Peyer's patch (tissue), 4 donors: ENCODE measurements at places on chromosomes 12 and 14. TPM values are rescaled to one million over a fixed set of nuclear protein-coding genes. Genes with fewer than 3 reads are reported as not detected.

- H3K4me3 ChIP-seq = no peak overlapping the region
- no peaks in the 10 kb centered on the region for H3K27me3 ChIP-seq
- H3K36me3 ChIP-seq = no peaks in the 10 kb centered on the region
- DNase-seq = peak; percentile 92
Measured at GRCh38 chr12:48936379-48936979, 11.2 kb upstream of the FKBP11 start.

GRCh38 chr12:62882696-62883095 is 52.3 kb downstream of the PPM1H start:
- no peaks in the 10 kb centered on the region for H3K36me3 ChIP-seq
- no peak overlapping the region for H3K27ac ChIP-seq
- no peaks in the 10 kb centered on the region for H3K4me1 ChIP-seq
- no peak overlapping the region for H3K4me3 ChIP-seq

GRCh38 chr14:96275177-96276112 is 19.4 kb downstream of the BDKRB1 start:
- H3K36me3 ChIP-seq = no peaks in the 10 kb centered on the region
- peak overlapping the region; percentile 22 for H3K27ac ChIP-seq
- no peak overlapping the region for H3K4me3 ChIP-seq
- H3K27me3 ChIP-seq = no peaks in the 10 kb centered on the region

- peak; percentile 97 for DNase-seq
- peak overlapping the region; percentile 60 for H3K27ac ChIP-seq
- H3K36me3 ChIP-seq = no peaks in the 10 kb centered on the region
- H3K27me3 ChIP-seq = no peaks in the 10 kb centered on the region
Measured at GRCh38 chr12:132189378-132190011, 45.2 kb downstream of the NOC4L start.

DNA sequence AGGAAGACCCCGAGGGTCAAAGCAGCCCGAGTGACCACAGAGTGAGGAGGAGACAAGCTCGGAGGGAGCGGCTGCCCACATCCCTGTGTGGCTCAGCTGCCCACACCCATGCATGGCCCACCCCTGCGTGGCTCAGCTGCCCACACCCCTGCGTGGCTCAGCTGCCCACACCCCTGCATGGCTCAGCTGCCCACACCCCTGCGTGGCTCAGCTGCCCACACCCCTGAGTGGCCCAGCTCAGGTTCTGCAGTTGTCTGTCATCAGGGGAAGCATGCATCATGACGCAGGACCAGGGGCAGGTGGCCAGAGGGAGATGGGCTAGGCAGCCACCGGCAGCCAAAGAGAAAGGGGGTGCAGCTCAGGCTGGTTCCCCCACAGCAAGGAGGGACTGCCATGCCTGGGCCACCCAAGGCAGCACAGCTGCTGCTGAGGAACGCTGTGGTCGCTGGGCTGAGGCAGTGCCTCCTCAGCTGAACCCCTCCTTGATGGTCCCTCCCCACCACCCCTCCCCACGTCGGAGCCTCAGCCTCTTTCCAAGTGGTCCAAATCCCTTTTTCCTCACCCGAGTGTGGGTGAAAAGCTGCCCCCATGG is 33.3 kb upstream of the NUDT14 start:
- no peaks in the 10 kb centered on the region for H3K27me3 ChIP-seq
- DNase-seq = no peak
- no peaks in the 10 kb centered on the region for H3K4me1 ChIP-seq
- no peaks in the 10 kb centered on the region for H3K36me3 ChIP-seq

GRCh38 chr12:120234643-120235368 is 30.7 kb downstream of the PXN start:
- H3K27ac ChIP-seq = peak overlapping the region; percentile 86
- H3K36me3 ChIP-seq = no peaks in the 10 kb centered on the region
- H3K4me1 ChIP-seq = peaks cover 100% of the 10 kb centered on the region
- DNase-seq = peak; percentile 77
- H3K4me3 ChIP-seq = no peak overlapping the region

DNA sequence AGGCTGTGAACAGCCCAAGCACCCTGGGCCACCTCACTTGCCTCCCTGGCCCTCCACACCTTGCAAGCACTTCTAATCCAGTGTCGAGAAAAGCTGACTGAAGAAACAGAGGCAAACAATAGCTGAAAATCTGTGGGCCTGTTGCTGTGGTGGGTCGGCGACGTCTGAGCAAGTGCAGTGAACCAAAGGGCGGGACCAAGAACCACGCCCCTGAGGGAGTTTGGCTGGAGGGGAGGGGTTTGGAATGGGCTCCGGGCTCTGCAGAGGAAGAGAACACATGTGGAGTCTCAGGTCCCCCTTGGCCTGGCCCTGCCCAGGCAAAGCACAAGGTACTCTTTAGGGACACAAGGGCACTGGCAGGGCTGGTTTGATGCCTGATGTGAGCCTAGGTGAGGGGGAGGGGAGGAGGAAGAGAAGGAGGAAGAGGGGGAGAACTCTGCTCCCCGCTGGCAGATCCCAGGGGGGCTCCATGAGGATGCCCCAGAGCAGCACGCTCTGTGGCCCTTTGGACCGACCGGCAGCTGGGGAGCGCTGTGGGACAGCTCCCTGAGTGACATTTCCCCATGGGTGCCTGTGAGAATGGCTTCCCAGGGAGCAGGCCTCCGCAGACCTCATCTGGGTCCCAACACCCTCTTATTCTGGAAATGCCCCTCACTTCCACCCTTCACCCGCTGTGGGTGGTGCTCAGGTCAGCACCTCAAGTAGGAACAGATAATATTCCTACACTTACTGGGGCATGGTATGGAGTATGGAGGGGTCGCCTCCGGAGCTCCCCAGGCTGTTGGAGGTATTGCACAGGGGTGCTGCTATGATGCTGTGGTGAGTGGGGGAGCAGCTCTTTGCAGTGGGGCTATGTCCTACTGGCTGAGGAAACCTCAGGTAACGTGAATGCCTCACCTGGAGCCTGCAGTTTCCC is 85.5 kb downstream of the CPSF2 start:
- DNase-seq = no peak
- no peaks in the 10 kb centered on the region for H3K27me3 ChIP-seq
- H3K27ac ChIP-seq = no peak overlapping the region
- no peaks in the 10 kb centered on the region for H3K36me3 ChIP-seq
- no peaks in the 10 kb centered on the region for H3K4me1 ChIP-seq

DNA sequence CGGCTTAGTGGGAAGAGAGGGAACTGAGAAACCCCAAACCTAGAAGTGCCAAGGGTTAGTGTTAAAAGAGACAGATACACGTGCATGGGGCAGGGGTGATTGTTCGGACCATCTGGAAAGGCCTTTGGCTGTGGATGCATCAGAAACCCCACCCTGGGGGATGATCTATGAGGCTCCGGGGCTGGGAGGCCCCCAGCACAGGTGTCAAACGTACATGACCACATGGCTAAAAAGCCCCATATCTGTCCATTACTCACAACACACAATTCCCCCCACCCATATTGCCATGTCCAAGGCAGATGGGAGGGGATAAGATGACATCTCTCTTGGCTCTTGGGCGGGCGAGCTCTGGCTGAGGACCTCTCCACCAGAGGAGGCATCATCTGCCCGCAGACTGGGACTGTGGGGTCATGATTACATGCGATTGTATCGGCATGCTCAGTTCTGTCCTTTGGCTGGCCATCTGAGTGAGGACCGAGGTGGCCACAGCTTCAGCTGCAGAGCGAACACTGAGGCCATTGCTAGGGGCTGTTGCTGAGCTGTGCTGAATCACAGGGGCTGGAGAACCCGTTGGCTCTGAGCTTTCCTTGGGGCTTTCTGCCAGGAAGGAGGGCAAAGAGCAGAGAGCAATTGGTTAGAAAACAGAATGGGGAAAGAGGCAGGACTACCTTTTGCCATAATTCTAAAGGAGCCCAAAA is 9.6 kb upstream of the NPFF start:
- H3K27ac ChIP-seq = no peak overlapping the region
- DNase-seq = no peak
- no peaks in the 10 kb centered on the region for H3K4me1 ChIP-seq
- no peaks in the 10 kb centered on the region for H3K36me3 ChIP-seq
- no peaks in the 10 kb centered on the region for H3K27me3 ChIP-seq
- no peak overlapping the region for H3K4me3 ChIP-seq

DNA sequence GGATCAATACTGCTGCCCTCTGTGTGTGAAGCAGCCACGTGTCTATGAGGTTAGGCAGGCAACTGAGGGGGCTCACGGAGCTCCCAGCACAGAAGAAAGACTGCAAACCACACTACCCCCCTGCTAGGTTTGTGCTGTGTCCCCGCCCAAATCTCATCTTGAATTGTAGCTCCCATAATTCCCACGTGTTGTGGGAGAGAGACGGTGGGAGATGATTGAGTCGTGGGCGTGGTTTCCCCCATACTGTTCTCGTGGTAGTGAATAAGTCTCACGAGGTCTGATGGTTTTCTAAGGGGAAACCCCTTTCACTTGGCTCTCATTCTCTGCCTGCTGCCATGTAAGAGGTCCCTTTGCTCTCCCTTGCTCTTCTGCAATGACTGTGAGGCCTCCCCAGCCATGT is 68.6 kb downstream of the ACTN1 start:
- no peak overlapping the region for H3K4me3 ChIP-seq
- peaks cover 6% of the 10 kb centered on the region for H3K36me3 ChIP-seq
- DNase-seq = peak; percentile 8
- H3K4me1 ChIP-seq = no peaks in the 10 kb centered on the region
- no peak overlapping the region for H3K27ac ChIP-seq
- no peaks in the 10 kb centered on the region for H3K27me3 ChIP-seq

The ANKS1B gene
- total RNA-seq = 10.7 TPM

The MSI1 gene
- total RNA-seq = 2.9 TPM

The PDE3A gene
- total RNA-seq = 143 TPM

The TEX52 gene
- 2.3 TPM for total RNA-seq

The LRRK2 gene
- total RNA-seq = 2.6 TPM

The REM2 gene
- total RNA-seq = 1.2 TPM
